ENCODE measurements at places on chromosomes 12 and 14. TPM values are rescaled to one million over a fixed set of nuclear protein-coding genes. Genes with fewer than 3 reads are reported as not detected.

Gene GZMH
- total RNA-seq, result not detected

DNA sequence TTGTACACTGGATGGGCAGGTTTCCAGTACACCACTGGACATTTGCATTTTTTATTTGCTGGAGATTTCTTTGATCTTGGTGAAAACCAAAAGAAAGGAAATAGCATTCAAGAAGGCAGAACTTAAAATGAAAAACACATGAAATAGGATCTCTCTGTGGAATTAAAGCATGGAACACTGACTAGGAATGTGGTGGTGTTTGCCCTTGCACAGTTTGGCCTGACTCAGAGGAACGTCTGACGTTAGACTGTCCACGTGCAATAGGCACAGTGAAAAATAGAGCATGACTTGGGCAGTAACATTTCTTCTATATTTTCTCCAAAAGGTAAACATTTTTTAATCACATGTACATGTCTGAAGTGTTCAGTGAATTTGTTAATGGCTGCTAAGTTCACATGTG lies 474.1 kb upstream of the PRICKLE1 start:
- H3K36me3 ChIP-seq, result no peaks in the 10 kb centered on the region
- H3K27ac ChIP-seq, result no peak overlapping the region
- no peaks in the 10 kb centered on the region for H3K4me1 ChIP-seq
- no peaks in the 10 kb centered on the region for H3K27me3 ChIP-seq

DNA sequence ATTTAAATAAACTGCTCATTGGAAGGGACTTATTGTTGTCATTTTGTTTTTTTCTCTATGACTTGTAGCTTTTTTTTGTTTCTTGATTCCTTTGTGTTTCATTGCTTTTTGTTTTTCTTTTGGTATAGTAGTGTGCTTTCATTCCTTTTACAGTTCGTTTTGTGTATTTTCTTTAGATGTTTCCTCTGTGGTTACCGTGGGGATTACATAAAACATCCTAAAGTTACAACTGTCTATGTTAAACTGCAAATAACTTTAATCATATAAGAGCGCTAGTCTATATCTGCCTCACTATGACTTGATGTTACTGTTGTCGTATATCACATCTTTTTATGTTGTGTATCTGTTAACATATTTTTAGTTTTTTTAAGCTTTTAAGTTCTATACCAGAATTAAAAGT lies 86.9 kb downstream of the ATF7IP start:
- H3K4me3 ChIP-seq, result no peak overlapping the region
- peaks cover under 1% of the 10 kb centered on the region for H3K4me1 ChIP-seq
- H3K27me3 ChIP-seq, result no peaks in the 10 kb centered on the region
- no peak for DNase-seq
- H3K27ac ChIP-seq, result no peak overlapping the region

DNA sequence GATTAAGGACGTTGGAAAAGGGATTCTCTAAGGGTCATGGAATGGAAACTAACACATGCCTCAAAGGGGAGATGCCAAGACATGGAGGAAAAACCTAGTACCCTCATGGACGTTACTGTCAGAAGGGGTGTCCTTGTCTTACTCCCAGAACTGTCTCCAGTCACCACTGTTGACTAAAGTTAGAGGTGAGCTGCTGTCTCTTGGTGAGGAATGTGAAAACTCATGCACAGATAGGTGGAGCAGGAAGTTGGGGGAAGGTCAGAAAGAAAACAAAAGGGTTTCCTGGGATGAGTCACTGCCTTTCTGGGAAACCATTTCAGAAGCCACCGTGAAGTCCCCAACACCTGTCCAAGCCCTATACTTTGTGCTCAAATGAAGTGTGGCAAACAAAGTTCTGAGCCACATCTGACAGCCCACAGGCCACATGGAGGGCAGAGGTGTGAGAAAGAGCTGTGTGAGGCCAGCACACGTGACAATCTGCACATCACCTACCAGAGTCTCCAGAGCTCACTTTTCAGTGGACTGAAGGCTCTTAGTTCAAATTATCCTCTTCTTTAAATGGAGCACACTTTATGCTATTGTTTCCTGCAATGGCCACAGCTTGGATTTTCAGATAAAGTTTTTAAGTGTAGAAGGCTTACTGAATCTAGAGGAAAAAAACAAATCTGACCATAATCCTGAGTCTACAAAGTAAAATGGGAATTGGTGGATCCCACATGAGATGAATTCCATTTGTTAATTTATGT lies 92.9 kb upstream of the EGLN3 start:
- no peaks in the 10 kb centered on the region for H3K4me1 ChIP-seq
- no peaks in the 10 kb centered on the region for H3K36me3 ChIP-seq
- H3K27me3 ChIP-seq, result no peaks in the 10 kb centered on the region
- DNase-seq, result no peak

GRCh38 chr14:38078393-38078792 lies 129.3 kb upstream of the SSTR1 start:
- H3K36me3 ChIP-seq, result no peaks in the 10 kb centered on the region
- DNase-seq, result no peak
- H3K27ac ChIP-seq, result no peak overlapping the region

Gene SRRM4
- total RNA-seq, result not detected

- H3K36me3 ChIP-seq, result no peaks in the 10 kb centered on the region
- H3K4me1 ChIP-seq, result no peaks in the 10 kb centered on the region
- no peak overlapping the region for H3K4me3 ChIP-seq
- no peak overlapping the region for H3K27ac ChIP-seq
- DNase-seq, result no peak
These were observed 176.5 kb downstream of the PIWIL1 start for GRCh38 chr12:130514149-130514551.

Gene LRRC9
- total RNA-seq, result not detected

DNA sequence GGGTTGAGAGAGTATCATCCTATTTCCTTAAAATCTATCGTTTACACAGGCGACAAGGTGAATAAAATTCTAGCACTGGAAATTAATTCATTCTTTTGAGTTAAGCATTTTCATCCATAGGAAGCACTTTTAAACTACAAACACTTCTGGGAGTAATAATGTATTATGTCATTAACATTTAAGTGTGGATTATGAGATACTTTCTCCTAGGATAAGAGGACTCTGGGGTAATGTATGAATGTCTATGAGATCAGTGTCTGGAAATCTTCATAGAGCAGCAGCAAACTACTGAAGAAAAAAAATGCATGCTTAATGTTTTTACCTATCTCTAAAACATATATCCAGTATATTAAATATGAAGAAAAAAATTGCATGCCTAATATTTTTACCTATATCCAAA lies 86.9 kb downstream of the EPS8 start:
- DNase-seq, result no peak
- H3K4me1 ChIP-seq, result peaks cover 15% of the 10 kb centered on the region
- H3K4me3 ChIP-seq, result no peak overlapping the region
- H3K27me3 ChIP-seq, result no peaks in the 10 kb centered on the region
- no peak overlapping the region for H3K27ac ChIP-seq
- H3K36me3 ChIP-seq, result no peaks in the 10 kb centered on the region

GRCh38 chr12:15563663-15564062 lies 225.5 kb downstream of the EPS8 start:
- no peak overlapping the region for H3K27ac ChIP-seq
- H3K4me3 ChIP-seq, result peak overlapping the region; percentile 7
- no peaks in the 10 kb centered on the region for H3K36me3 ChIP-seq
- no peak for DNase-seq
- no peaks in the 10 kb centered on the region for H3K4me1 ChIP-seq
- no peaks in the 10 kb centered on the region for H3K27me3 ChIP-seq

DNA sequence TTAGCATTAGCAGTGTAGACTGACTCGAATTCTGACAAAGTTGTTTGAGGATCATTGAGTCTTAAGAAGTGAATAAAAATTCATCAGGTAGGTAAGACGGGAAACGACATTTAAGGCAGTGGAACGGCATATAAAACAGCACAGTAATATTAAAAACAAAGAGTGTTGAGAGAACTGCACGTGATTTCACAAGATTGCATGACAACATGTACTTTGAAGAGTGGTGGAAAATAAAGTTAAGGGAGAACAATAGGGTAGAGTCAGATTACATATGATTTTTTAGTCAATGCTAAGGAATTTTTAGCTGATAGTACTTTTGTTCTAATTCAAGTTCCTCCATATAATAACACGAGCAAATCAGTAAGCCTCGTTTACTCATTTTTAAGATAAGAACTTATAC lies 115.4 kb downstream of the SOX5 start:
- no peaks in the 10 kb centered on the region for H3K36me3 ChIP-seq
- no peaks in the 10 kb centered on the region for H3K4me1 ChIP-seq
- H3K27ac ChIP-seq, result no peak overlapping the region
- DNase-seq, result no peak

- no peaks in the 10 kb centered on the region for H3K4me1 ChIP-seq
- no peak overlapping the region for H3K27ac ChIP-seq
- H3K27me3 ChIP-seq, result no peaks in the 10 kb centered on the region
- no peaks in the 10 kb centered on the region for H3K36me3 ChIP-seq
- no peak overlapping the region for H3K4me3 ChIP-seq
These were observed 309.3 kb downstream of the ITPR2 start for GRCh38 chr12:26523708-26524150.
